Placental epithelial cell (primary cell): ENCODE measurements at places on chromosomes 2 and 18. TPM values are rescaled to one million over a fixed set of nuclear protein-coding genes. Genes with fewer than 3 reads are reported as not detected.

Gene PLB1
- total RNA-seq = 0.98 and 4.7 TPM in 2 replicates

Gene KCNF1
- not detected in 2 replicates for total RNA-seq

Gene FBXO41
- total RNA-seq = 7.5 and 11.1 TPM in 2 replicates

Gene KLHL41
- total RNA-seq = 0.33 and 1.2 TPM in 2 replicates

Gene L3MBTL4
- total RNA-seq = 2.0 and 15.3 TPM in 2 replicates

Gene SANBR
- 8.7 and 15.3 TPM in 2 replicates for total RNA-seq
